ENCODE measurements at places on chromosomes 12 and 14. TPM values are rescaled to one million over a fixed set of nuclear protein-coding genes. Genes with fewer than 3 reads are reported as not detected.

ATP23 gene
- 10.2 TPM for polyA plus RNA-seq

BDKRB2 gene
- 21.3 TPM for polyA plus RNA-seq

ZFHX2 gene
- 0.28 TPM for polyA plus RNA-seq

SPRING1 gene
- 15.4 TPM for polyA plus RNA-seq

HOXC5 gene
- polyA plus RNA-seq = 0.06 TPM

SLCO1B1 gene
- polyA plus RNA-seq = not detected

KRT6A gene
- not detected for polyA plus RNA-seq

OTX2 gene
- not detected for polyA plus RNA-seq

SALL2 gene
- polyA plus RNA-seq = 7.2 TPM

CHST11 gene
- 5.5 TPM for polyA plus RNA-seq

RASSF9 gene
- 0.16 TPM for polyA plus RNA-seq

MANSC4 gene
- not detected for polyA plus RNA-seq

PAPOLA gene
- polyA plus RNA-seq = 92.4 TPM

ANO2 gene
- polyA plus RNA-seq = 0.05 TPM

METTL3 gene
- polyA plus RNA-seq = 63.3 TPM

TAC3 gene
- polyA plus RNA-seq = not detected

CLEC1A gene
- polyA plus RNA-seq = 0.80 TPM

ITPR2 gene
- polyA plus RNA-seq = 6.1 TPM

RTN1 gene
- polyA plus RNA-seq = 0.36 TPM

MGP gene
- 116 TPM for polyA plus RNA-seq

SVOP gene
- not detected for polyA plus RNA-seq

COX8C gene
- not detected for polyA plus RNA-seq

FBXW8 gene
- polyA plus RNA-seq = 23.2 TPM

PTHLH gene
- 0.10 TPM for polyA plus RNA-seq

PCED1B gene
- polyA plus RNA-seq = 7.8 TPM

OS9 gene
- 312 TPM for polyA plus RNA-seq

EML5 gene
- polyA plus RNA-seq = 1.2 TPM

HOXC6 gene
- 5.9 TPM for polyA plus RNA-seq

ASB2 gene
- polyA plus RNA-seq = 0.06 TPM

SLC5A8 gene
- not detected for polyA plus RNA-seq

SLC6A12 gene
- polyA plus RNA-seq = not detected

IRAK3 gene
- polyA plus RNA-seq = 3.1 TPM

PIK3C2G gene
- polyA plus RNA-seq = not detected

THAP2 gene
- 1.1 TPM for polyA plus RNA-seq

KLHL33 gene
- polyA plus RNA-seq = 0.12 TPM

VWF gene
- 0.06 TPM for polyA plus RNA-seq

PELI2 gene
- 8.5 TPM for polyA plus RNA-seq

HELB gene
- 1.2 TPM for polyA plus RNA-seq

TAS2R42 gene
- polyA plus RNA-seq = not detected

DERA gene
- 31.1 TPM for polyA plus RNA-seq

DBX2 gene
- not detected for polyA plus RNA-seq

NEUROD4 gene
- polyA plus RNA-seq = not detected

TSHR gene
- polyA plus RNA-seq = not detected
